ENCODE measurements at places on chromosomes 4 and X. TPM values are rescaled to one million over a fixed set of nuclear protein-coding genes. Genes with fewer than 3 reads are reported as not detected.

SULT1E1 gene
- total RNA-seq, result not detected

ZIC3 gene
- total RNA-seq, result 0.16 TPM

F11 gene
- total RNA-seq, result not detected

HS6ST2 gene
- total RNA-seq, result 4.6 TPM

ABLIM2 gene
- 0.29 TPM for total RNA-seq

THOC2 gene
- total RNA-seq, result 63.0 TPM

HERC6 gene
- total RNA-seq, result 2.8 TPM

AMBN gene
- 0.13 TPM for total RNA-seq

NR0B1 gene
- total RNA-seq, result 1.5 TPM

GAGE1 gene
- total RNA-seq, result 67.5 TPM

LIAS gene
- 20.4 TPM for total RNA-seq

FAM47E gene
- 0.16 TPM for total RNA-seq

CC2D2A gene
- 33.2 TPM for total RNA-seq

CLIC2 gene
- 0.67 TPM for total RNA-seq
